Renal cortex interstitium (tissue), 15 donors: ENCODE measurements at places on chromosomes 2 and 18.

DNA sequence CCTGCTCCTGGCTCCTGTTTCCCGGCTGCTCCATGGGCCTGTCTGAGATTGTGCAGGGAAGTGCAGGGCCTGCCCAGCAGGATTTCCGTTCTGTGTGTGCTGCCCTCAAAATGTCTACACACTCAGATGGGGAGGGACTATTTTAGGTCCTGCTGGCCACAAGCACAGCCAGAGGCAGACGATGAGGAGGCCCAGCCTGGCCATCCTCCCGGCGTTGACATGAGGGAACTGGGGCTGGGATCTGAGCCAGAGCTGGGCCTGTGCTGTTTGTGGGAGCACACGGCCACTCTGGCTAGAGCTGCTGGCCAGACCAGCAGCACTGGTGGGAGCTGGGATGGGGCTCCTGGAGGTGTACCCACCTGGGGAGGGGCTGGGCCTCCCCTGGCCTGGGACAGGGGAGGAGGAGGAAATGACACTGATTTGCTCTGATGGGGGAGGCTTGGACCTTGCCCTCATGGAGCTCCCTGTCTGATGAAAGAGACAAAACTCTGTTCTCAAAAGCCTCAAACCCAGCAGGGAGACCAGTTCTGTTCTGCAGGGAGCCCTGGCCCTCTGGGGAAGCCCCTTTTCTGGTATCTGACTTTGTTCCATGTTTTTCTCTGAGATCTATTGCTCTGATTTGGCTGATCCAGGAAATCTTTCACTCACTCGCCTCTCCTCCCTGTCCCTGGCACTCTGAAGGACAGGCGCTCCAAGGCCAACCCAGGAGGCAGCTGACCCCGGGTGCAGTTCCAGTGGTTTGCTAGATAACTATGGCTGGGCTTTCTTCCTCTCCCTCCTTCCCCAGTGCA is 161.8 kb downstream of the DYSF start:
- DNase-seq = no peak

- no peak for DNase-seq
These were observed 77.0 kb upstream of the SPOPL start for GRCh38 chr2:138424436-138425140.

DNA sequence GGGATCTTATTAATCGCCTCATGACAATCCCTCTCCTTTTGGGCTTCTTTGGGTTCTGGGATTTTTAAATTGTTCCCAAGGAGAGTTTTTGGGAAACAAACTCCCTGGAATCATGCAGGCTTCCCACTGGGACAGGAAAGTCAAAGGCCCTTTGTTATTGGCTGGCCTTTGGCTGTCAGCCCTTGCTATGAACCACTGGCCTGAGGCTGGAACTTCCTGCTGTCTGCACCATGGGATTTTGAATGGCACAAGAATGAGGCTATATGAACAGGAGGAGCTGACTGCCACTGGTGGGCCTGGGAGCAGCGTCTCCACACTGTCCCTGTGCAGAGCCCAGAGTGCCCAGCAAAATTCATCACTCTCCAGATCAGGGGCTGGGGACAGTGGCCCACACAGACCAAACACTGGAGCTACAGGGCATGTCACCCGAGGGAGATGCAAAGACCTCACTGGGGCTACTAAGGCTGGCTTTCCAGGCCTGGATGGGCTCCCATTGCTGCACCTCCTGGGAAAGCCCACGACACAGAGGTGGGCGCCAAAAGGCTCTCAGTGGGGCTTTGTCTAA is 35.7 kb downstream of the STEAP3 start:
- DNase-seq = no peak

GRCh38 chr2:54212456-54212855 is 43.6 kb downstream of the TSPYL6 start:
- no peak for DNase-seq

- no peak for DNase-seq
These were observed 54.9 kb downstream of the TMEFF2 start for GRCh38 chr2:192139813-192140212.

DNA sequence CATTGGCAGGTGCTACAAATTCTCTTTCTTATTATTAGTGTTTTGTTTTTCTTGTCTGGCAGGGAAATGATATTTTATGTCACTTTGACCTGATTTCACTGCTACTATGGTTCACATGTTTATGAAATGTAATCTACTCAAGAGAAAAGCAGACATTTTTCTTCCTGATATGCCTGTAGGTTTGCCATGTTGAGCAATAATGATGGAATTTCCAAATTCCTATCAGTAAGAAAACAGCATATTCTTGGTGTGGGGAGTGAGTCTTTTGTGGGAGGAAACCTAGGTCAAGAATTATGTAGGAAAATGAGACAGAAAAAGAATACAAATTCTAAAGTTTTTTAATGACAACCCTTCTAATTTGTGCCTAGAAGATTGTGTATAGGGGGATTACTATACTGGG is 356.4 kb downstream of the SLC4A3 start:
- no peak for DNase-seq

- DNase-seq = no peak
These were observed 4.4 kb downstream of the NFATC1 start for GRCh38 chr18:79400091-79400590.

GRCh38 chr2:118970396-118971135 is 28.6 kb downstream of the MARCO start:
- no peak for DNase-seq

DNA sequence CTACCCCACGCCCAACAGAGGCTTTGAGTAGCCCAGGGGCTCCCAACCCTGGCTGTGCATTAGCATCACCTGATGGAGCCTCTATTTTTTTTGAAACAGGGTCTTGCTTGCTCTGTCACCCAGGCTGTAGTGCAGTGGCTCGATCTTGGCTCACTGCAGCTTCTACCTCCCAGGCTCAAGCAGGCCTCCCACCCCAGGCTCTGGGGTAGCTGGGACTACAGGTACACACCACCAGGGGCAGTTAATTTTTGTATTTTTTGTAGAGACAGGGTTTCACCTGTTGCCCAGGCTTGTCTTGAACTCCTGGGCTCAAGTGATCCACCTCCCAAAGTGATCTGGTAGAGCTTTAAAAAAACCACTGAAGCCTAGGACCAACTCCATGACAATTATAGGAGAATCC is 394.8 kb upstream of the ATP5MC3 start:
- DNase-seq = no peak
